ENCODE measurements at places on chromosomes 3 and 15.

GRCh38 chr15:92430069-92430440 lies 36.4 kb downstream of the ST8SIA2 start:
- DNase-seq, result peak; percentile 31

DNA sequence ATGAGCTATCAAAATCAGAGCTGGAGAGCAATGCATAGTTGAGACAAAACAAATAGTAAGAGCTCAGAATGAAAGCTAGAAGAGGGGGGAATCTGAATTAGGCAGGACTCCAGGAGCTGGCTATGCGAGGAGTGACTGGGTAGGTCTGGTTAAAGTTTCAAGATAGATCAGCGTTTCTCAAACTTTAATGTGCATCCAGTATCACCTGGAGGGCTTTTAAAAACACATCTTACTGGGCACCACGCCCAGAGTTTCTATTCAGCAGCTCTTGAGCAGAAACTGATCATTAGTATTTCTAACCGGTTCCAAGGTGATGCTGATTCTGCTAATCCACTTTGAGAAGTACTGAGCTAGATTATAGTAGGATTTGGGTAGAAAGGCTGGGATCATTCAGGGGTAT lies 96.2 kb upstream of the ACP3 start:
- DNase-seq, result no peak

DNA sequence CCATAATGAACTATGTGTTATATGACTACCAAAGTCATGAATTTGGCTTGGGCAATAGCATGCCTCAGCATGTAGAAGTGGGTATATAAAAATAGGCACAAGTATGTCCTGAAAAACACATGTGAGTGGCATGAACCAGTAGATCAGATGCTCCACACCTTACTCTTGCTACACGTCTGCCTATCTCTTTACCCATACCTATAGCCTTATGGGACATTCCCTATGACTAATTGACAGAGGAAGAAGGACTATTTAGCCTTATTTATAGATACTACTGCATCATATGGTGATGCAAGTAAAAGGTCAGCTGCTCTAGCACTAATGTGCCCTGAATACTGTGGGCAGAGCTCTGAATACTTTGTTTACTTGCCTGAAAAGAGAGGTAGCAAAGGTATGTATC lies 81.0 kb upstream of the ZPLD1 start:
- DNase-seq, result no peak

DNA sequence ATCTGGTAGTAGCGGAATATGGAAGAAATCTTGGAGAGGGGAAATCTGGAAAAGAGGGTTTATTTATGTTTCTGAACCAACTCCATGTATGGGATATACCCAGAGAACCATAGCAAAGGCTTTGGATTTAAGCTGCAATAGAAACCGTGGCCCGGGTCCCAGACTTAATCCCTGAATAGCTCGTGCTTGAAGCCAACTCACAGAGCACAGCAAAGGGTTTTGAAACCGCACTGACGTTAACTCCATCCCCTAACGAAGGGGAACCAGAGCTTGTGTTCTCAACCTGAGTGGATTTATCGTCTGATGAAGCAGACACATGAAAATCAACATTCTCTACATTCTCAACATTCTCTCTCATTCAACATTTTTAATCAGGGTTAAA lies 154.6 kb downstream of the APBA2 start:
- no peak for DNase-seq

- DNase-seq, result no peak
Measured at GRCh38 chr15:78394981-78395616, 42.9 kb upstream of the IREB2 start.

GRCh38 chr15:95989392-95989791 lies 341.1 kb upstream of the NR2F2 start:
- no peak for DNase-seq

GRCh38 chr3:177611752-177612334 lies 414.6 kb upstream of the TBL1XR1 start:
- no peak for DNase-seq

DNA sequence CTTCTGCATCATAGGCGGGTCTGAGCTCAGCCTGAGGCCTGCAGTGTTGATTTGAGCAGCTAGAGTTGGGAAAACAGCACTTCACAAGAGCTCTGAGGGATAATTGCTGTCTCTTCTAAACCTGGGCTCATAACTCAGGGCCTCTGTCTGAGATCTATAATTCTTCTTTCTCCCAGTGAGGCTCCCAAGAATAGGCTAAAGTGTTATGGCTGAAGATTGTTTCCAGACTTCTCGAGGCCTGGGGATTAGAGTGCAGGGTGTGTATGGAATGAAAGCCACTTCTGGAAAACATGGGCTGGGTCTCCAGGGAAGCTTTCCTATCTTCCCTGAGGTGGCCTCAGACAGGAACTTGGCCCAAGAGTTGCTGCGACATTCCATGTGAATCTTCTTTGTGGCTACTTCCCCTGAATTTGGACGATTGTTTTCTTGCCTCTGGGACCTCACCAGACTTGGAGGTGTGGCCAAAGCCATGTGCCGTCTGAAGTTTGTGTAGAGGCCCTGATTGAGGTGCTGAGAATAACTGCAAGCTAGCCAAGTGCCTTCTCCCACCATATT lies 26.5 kb downstream of the MTMR14 start:
- DNase-seq, result no peak

DNA sequence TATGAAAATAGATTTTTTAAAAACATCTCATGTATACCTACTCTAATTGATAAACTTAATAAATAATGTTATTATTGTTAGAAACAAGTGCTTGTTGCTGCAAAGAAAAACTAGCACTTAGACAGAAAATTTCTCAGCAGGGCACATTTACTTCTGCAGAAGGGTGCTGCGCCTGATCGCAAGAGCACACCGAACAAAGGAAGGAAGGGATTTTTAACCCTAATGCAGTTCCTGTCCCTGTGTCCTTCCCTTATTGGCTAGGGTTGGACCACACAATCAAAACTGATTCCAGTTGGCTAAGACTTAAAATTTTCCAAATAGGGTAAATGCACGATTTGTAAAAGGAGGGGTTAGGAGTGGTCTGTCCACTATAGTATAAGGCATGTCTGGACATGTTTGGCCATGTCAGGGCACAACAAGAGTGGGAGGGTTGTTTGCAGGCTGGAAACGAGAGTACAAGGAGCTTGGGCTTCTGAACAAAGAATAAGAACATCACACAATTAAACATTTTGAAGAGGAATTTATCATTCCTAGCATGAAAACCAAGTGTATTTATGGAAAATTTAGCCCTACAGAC lies 4.7 kb downstream of the DTWD1 start:
- DNase-seq, result peak; percentile 39

GRCh38 chr15:72050700-72051099 lies 67.2 kb downstream of the MYO9A start:
- DNase-seq, result peak; percentile 9

- DNase-seq, result no peak
Measured at GRCh38 chr15:60471314-60471713, 7.6 kb downstream of the ICE2 start.

DNA sequence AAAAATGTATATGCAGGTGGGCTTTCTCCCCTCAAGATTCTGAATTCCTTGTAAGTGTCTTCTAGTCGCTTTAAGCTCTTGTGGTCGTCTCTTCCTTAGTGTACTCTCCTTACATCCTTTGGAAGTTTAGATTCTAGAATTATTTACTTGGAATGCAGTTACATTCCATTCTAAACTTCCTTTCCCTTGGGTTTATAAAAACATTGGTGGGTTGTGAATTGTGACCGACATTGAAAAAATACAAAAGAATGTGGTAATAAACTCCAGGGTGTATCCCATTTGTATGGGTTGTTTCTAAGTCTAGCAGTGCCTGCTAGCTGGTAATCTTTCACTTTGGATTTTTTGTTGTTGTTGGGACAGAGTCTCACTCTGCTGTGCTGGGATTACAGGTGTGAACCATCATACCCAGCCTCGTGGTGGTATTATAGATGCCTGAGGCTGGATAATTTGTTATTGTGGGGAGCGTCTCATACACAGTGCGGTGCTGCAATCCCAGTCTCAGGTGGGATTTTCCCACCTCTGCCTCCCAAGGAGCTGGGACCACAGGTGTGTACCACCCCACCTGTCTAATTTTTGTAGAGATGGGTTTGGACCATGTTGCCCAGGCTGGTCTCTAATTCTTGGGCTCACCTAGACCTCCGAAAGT lies 9.1 kb downstream of the CHD2 start:
- DNase-seq, result no peak

- DNase-seq, result peak; percentile 18
Measured at GRCh38 chr3:83928391-83928790, 1030.4 kb upstream of the CADM2 start.

DNA sequence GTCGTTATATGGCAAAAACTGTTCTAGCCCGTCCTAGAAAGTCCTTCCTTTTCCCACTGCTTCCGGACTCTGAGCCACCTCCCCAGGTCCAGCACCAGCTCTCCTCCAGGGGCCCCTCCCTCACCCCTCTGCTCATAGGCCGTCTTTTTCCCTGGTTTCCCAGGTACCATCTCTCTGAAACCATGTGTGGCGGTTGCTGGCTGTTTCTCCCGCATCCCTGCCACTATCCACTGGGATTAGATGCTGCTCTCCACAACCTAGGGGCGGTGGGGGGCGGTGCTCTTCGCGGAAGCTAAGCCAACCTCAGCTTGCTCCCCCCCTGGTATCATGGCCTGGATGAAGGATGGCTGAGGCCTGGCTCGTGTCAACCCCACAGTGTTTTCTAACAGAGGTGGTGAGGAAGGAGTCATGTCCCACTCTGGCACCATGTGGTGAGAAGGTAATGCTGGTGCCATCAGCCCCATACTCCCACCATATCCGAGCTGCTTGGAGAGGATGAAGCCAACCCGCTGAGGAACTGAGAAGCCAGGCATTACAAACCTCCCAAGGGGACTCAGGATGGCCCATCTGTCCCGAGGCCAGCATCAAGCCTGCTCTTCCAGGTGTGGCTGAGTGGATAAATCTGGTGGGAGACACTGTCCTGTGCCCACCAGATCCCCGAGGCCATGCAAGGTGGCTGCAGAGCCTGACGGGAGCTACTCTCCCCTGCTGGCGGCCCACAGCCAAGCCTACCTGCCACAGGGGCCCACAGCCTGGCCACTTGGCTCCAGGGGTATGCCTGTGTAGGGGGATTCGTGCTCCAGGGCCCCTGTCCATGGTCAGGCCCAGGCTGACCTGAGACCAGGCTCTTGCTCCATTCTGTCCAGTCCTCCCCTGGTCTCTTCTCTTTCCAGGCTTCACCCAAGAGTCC lies 27.9 kb upstream of the SLC41A3 start:
- DNase-seq, result no peak

GRCh38 chr15:85889956-85890619 lies 95.4 kb upstream of the KLHL25 start:
- DNase-seq, result no peak

DNA sequence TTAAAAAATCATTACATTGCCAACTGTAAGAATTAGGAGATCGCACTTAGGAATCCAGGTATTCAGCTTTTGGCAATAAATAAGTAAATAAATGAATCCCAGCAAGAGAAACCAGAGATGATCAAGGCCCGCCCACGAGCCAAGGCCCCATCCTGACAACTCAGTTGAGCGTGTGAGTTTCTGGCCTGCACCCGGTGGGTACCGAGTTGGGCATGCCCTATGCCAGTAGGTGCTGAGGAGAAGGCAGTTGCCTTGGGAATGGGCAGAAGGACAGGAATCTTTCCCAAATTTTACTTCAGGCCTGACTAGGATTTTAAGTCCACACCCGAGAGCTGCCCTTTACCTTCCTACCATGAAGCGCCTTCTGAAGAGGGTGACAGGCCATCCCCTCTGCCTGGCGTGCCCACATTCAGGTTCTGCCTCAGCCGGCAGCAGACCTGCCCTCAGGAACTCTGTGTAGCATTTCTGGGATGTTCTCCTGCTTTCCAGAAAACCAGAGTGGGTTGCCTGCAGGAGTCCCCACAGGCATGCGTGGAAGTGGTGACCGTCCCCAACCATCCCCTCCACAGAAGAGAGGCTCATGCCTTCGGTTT lies 99.3 kb upstream of the ALDH1A3 start:
- no peak for DNase-seq

- peak; percentile 93 for DNase-seq
Measured at GRCh38 chr3:131903988-131904415, 130.8 kb downstream of the CPNE4 start.

DNA sequence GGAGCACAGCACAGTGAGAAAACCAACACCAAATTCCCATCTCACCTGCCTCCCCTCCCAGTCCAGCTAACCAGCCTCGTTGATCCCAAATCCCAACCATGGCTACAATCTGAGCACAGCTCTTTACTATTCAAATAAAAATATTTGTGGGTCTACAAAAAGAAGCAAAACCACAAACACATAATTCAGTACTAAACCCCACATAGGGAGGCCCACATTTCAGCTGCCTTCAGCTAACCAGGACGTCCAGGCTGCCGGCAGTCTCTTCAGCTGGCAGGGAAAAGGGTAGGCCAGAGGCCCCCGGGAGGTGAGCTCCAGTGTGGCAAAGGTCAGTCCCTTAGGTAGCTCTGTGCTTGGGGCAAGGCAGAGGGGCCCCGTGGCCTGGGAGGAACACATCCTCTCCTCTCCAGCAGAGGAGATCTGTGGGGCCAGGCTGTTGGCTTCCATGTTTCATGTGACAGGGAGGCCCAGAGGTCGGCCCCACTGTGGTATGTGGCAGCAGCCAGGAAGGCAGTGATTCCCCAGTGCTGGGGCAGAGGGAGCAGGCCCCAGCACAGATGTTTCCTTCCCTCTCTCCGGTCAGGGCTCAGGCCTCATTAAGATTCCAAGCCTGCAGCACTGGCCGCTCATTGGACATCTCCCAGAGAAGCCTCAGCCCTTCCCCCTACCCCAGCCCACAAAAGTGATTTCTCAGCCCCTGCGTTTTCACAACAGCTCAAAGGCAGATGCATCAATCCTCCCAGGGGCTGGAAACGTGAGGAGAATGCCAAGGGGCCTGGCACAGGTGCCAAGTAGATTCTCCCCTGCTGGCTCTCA lies 381.4 kb downstream of the NTRK3 start:
- no peak for DNase-seq

- peak; percentile 44 for DNase-seq
Measured at GRCh38 chr3:194828116-194828515, 142.4 kb downstream of the FAM43A start.

GRCh38 chr3:178513546-178514380 lies 22.5 kb upstream of the KCNMB2 start:
- no peak for DNase-seq

DNA sequence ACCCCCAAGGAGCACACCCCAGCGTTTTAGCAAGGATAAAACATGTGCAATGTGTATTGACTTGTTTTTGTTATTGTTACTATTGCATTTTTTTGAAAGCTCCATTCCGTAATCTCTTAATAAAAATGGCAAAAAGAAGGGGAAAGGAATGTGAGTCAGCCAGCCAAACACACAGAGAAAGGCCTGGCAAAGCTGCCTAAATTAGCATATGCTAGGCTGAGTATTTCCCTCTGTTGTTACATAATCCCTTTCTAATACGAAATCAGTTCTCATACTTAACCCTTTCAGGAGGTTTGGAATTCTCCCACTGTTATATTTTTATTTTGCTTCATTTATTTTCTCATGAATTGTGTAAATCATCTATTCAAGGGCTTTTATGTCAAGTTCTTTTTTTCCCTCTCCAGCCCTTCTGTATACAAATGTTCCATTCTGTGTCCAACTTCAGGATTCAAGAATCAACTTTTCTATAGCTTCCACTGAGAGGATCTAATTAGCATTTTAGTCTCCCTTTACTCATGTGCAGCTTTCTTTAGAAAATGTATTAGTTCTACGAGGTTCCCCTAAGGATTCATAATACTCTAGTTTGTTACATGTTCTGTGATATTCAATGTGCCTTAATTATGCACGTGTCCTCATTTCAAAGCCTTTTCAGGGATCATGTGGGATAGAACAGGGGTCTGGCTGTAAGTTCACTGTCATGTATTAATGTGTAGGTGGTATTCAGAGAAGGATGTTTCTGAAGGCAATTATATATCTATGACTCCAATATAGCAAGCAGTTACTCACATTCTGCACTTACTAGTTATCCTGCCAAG lies 9.2 kb downstream of the CADM2 start:
- no peak for DNase-seq

Measured in fibroblast of mammary gland (primary cell).